ENCODE measurements at places on chromosomes 4 and X.

DNA sequence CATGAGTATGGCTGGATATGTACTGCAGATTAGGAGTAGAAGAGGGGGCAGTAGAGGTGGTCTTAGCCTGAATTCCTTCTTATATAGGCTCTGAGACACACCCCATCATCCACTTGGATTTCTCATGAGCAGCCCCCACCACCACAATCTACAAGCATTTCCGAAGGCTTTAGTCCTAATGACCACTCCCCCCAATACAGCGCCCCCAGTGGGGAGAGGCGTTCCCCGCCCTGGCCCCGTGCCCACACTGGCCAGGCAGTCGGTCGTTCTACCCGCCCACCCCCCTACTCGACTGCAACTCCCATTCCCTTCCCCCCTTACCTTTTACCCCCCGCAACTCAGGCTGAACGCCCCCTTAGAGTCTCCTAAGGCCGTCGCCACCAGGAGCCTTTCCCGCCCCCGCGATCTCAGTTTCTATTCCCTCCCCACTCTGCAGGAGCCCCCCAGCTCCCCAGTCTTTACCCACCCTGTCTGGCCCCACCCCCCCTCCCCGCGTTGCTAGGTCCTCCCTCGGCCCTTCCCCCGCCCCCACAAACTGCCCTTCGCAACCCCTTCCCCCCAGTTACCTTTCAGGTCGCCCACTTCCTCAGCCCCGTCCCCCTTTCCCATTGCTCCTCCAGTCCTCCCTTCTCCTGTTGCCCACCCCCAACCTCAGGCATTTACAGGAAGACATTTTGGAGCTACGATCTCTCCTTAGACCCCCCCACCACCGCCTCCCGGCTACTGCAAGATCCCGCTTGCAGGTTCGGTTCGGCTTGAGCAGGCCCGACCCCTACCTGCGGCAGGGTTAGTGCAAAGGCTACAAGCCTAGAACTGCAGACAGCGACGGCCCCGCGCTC, 468 bp downstream of the ZMYM3 start:
- peak; percentile 27 for DNase-seq

GRCh38 chr4:3283916-3284315, 8.9 kb upstream of the RGS12 start:
- no peak for DNase-seq

- no peak for DNase-seq
Observed at GRCh38 chr4:102614801-102615200, 113.6 kb downstream of the NFKB1 start.

GRCh38 chrX:7815166-7815805, 27.7 kb upstream of the VCX start:
- DNase-seq = no peak

DNA sequence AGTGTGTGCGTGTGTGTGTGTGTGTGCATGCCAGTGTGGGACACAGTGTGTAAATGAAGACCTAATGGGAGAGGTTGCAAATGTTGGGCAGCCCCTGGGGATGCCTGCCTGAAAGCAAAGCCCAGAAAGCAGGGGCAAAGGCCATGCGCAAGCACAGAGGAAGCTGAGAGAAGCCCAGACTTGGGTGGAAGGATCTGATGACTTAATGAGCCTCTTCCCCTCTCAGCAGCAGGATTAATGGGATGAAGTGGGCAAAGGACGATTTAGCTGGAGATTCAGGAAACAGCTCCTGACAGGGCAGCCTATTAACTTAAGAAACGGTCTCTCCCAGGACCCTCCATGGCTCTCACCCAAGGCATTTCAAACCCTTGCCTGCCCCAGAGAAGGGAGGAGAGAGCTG, 107.3 kb downstream of the EFNB1 start:
- DNase-seq = no peak

All from activated CD4-positive, alpha-beta T cell treated with anti-CD3 and anti-CD28 coated beads, Interleukin-2, amount 50 U/mL, for 1 hour (primary cell).